Fibroblast of skin of abdomen (primary cell): ENCODE measurements at places on chromosomes 11 and 22.

DNA sequence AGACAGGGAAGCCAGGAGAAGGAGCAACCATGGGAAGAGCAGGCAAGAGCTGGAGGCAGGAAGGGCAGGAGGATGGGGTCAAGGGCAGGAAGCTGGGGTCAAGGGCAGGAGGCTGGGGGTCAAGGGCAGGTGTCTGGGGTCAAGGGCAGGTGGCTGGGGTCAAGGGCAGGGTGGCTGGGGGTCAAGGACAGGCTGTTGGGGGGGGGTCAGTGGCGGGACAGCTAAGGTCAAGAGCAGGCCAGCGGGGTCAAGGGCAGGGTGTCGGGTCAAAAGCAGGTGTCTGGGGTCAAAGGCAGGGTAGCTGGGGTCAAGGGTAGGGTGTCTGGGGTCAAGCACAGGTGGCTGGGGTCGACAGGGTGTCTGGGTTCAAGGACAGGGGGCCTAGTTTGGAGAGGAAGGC lies 24.2 kb downstream of the CPT1A start:
- DNase-seq: no peak

GRCh38 chr11:1827095-1827813 lies 7.5 kb upstream of the SYT8 start:
- DNase-seq: peak; percentile 71

DNA sequence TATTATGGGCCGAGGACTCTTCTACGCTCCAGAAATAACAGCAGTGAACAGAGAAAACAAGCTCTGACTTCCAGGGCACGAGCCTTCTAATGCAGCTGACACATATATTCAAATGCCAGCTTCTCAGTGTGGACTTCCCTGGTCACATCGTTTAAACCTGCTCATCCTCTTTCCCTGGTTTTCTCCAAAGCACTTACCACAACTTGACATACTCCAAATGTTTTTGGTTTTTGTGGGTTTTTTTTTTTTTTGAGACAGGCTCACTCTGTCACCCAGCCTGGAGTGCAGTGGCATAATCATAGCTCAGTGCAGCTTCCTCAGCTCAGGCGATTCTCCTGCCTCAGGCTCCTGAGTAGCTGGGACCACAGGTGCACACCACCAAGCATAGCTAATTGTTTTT lies 105.5 kb downstream of the MICAL3 start:
- peak; percentile 72 for DNase-seq

GRCh38 chr11:46826310-46827044 lies 19.6 kb downstream of the CKAP5 start:
- DNase-seq: peak; percentile 73

GRCh38 chr11:91081440-91082043 lies 858.7 kb upstream of the CHORDC1 start:
- peak; percentile 87 for DNase-seq

DNA sequence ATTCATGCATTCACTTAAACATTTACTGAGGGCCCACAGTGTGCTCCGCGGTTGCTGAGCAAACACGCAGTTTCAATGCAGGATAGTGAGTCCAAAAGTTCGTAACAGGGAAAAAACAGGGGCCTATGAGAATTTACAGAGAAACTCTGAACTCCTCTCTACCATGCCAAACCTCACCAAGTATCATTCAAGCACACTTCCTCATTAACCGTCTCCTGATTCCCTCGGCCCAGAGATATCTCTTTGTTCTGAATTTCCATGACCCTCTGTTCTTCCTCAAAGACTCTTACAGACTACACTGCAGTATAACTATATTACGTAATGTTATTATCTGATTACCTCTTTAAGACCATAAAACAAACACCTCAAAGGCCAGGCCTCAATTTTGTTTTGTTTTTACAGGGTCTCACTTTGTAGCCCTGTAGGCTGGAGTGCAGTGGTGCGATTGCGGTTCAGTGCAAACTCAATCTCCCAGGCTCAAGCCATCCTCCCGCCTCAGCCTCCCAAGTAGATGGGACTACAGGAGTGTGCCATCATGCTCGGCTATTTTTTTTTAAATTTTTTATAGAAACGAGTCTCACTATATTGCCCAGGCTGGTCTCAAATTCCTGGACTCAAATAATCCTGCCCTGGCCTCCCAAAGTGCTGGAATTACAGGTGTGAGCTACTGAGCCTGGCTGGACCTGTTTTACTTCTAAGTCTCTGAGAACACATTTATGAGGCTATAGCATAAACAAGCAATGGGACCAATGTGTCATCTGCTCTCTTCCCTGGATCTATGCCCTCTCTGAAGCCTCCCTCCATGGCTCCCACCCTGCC lies 3.6 kb downstream of the HPS4 start:
- no peak for DNase-seq

DNA sequence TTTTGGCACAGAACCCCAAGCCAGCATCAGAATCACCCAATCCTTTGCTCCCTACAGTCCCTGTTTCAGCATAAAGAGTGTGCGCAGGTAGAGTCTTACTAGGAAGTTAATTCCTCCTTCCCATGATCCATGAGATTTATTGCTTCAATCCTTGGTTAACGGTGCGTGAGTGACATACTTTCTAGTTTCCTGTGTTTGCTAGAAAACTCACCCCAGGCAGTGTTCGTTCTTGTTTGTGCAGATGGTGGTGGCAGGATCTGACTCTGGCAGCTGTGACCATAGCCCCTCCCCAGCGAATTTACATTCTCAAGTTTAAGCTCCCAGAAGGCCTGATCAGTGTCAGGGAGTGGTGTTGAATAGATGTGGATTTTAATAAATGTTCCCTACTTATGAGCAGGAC lies 106.7 kb upstream of the CCT8L2 start:
- DNase-seq: no peak

DNA sequence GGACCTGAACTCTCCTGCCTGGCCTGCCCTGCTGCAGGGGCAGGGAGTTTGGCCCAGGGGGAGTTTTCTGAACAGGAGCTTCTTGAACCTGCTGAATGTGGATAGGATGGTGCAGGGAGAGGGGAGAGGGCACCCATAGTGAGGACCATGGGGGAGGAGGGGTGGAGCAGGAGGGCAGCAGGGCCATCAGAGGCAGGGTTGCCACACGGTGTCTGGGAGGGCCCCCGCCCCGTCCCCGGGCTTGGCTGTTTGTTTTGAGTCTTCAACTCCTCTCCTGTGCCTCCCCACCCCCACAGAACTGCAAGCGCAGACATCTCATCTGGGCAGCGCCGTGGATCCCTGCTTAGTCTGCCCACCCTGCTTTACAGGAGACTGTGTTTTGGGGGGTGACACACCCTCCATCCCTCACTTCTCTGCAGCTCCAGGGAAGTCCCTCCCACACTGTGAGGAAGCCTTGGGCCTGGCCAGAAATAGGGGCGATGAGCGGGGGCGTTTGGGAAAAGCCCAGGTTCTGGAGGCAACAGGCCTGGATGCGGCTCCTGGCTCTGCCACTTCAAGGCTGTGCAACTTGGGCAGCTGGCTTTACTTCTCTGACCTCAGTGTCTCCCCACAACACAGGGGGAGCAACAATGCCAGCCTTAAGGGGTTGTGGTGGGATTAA lies 14.4 kb downstream of the NFAM1 start:
- no peak for DNase-seq

GRCh38 chr22:46895753-46896152 lies 133.3 kb downstream of the TBC1D22A start:
- no peak for DNase-seq

DNA sequence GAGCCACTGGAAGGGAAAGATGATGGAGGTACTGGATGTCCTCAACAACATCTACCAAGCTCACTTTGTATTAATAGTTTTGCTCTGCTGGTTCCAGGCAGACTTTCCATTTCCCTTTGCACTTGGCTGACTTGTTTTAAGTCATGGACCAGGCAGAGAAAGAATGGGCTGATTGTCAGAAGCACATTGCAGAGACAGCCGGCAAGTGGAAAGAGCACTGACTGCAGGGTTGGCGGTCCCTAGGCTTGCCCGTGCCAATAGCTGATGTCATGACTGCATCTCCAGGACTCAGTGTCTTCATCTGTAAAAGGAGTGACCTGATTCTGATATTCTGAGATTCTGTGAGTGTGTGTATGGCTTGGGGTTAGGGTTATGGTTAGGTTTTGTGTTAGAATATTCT lies 20.9 kb upstream of the NNMT start:
- DNase-seq: no peak

DNA sequence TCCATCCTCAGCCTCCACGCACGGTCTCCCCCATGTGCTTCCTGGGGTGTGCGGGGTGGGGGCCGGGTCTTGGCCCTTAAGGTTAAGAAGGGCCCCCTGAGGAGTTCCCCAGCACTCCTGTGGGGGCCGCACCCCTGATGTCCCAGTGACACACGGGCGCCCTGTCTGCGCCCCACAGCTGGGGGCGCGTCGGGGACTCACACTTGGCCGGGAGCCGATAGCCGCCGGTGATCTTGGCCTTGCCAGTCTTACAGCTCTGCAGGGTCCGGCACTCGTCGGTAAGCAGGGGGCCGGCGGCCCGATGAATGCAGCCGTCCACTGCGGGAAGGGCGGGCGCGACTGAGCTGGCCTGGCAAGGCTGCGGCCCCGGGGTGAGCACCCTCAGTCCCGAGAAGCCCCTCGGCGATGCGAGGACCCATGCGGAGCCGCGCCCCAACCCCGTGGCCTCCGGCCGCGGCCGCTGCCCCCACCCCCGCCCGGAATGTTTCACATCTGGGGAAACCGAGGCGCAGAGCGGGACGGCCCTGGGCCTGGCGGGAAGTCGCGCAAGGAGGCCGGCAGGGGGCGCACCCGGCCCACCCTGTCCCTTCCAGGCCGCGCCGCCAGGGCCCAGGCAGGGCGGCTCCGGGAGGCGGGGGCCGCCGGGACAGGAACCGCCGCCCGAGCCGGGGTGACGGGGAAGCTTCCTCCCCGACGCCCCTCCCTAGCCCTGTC lies 13.9 kb downstream of the OTUB1 start:
- peak; percentile 69 for DNase-seq

- no peak for DNase-seq
Observed at GRCh38 chr11:131839326-131839725, 468.9 kb downstream of the NTM start.

- DNase-seq: no peak
Observed at GRCh38 chr11:119739021-119739703, 10.2 kb upstream of the NECTIN1 start.

DNA sequence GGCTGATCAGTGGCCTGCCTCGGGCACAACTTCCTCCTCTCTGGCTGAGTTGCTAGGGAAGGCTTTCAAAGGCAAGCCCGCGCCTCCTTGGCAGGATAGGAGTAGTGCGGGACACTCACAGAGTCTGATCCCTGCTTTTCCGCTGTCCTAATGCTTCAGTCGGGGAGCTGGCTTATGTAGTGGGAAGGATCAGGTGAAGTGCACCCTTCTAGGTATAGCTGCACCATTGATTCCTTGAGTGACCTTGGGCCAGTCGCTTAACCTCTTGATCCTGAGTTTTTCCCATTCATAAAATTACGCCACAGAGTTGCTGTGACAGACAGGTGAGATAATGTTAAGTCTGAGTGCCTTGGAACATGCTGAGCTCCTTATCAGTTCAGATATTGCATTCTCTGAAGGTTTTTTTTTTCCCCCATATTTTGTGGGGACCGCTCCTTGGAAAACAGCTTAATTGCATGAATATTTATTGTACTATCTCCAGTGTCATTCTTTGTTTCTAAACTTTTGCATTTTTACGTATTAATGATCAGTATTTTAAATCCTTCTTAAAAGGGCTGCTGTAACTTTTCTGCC lies 961 bp downstream of the IPO7 start:
- no peak for DNase-seq

- peak; percentile 36 for DNase-seq
Observed at GRCh38 chr11:42770444-42771065, 541.2 kb upstream of the API5 start.

- no peak for DNase-seq
Observed at GRCh38 chr11:70422692-70423522, 24.6 kb downstream of the CTTN start.
